Inflammatory macrophage treated with lipopolysaccharide for 4 hours (primary cell): ENCODE measurements at places on chromosomes 7 and 10.

DNA sequence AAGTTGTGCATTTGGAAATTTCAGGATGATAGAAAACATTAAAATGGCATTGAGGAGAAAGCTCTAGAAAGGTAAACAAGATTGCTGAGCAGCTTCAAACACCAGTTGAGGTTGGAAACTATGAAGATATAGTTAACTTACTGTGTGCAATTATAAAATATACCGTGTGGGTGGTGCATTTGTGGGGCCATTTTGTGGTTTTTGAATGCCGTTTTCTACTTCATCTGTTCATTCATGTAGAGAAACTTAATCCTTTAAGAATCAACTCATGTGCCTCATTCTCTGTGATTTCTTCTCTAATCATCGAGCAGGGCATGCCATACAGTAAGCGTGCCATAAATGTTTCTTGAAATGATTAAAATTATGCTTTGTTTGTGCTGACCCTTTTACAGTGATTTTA is 232.8 kb upstream of the TEX47 start:
- no peak for DNase-seq

DNA sequence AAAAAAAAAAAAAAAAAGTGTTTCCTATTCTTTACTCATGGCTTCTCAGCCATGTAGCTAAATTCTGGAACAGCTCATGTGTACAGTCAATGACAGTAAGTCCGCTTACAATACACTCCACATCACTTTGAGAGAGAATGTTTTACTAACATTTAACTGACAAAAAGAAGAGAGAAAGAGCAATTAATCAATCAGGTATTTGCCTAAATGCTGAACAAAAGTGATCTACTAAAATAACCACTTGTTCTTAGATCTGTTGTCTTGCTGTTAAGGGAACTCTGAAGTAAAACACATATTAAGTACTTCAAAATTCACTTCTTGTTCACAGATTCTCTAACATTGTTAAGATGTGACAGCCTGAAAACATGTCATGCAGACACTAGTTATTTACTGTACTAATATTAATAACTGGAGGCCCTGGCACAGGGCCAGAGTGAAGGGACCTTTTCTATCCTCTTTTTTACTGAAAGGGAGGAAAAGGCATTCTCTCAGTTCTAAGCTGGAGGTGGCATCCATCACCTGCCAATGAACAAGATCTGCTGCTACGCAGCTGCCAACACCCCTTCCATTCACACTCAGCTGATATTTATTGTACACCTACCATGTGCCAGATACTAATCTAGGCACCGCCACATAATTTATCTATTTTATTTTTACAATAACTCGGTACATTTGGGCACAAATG is 72.6 kb downstream of the AHR start:
- DNase-seq = no peak

DNA sequence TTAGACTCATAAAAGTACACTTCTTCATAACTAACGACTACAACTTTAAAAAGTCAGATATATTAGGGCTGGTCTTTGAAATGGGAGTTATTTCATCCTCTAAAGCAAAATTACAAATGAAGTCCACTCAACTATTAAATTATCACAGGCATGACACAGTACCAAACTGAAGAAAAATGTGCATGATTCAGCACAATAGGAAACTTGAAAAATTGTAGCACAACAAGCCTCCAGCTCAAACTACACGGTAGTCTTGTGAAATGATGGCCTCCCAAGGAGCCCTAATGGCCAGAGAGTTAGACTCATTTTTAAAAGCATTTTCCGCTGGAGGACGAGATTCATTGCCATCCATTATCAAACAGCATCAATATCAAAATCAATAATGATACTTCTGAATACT is 76.4 kb downstream of the MAGI2 start:
- no peak for DNase-seq

- DNase-seq = no peak
These were observed 297.6 kb downstream of the GPAM start for GRCh38 chr10:111885919-111886318.

DNA sequence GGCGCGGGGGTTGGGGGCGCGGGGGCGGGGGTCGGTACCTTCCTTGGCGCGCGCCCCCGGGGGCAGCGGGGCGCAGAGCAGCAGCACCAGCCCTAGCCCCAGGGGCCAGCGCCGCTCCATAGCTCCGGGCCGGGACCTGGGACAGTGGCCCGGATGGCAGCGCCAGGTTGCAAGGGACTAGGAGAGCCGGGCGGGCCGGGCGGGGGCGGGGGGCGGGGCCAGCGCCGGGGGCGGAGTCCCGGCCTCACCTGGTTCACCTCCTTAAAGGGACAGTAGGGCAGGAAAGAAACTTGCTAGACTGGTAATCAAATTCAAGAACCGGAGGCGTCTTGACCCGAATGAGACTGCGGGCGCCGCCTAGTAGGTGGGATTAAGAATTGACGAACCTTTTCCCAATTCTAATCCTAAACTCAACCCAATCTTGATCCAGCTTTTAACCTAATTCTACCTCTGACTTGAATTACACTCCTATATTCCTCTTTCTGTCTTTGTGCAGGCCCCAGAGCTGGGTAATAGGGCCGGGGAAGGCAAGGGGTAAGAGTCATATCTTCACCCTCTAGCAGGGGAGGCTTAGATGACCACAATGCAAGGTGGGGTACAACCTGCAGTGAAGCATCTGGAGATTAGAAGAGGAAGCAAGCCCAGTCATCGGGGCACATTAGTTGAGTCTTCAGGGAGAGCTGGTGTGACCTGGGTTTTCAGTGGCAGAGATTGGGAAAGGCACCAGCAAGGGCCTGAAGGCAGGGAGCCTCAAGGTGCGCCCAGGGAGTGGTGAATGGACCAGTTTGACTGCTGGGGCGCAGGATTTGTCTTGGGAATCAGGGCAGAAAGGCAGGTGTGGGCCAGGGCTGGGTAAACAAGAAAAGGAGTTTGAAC is at the start of gene EPHA1:
Gene EPHA1, minus strand, starts transcription at position 171 of the 876 bp plus-strand sequence. Its CDS starts 51 bp downstream, at position 120.
- no peak for DNase-seq

GRCh38 chr7:106775552-106775936 is 89.5 kb upstream of the PIK3CG start:
- DNase-seq = peak; percentile 76

DNA sequence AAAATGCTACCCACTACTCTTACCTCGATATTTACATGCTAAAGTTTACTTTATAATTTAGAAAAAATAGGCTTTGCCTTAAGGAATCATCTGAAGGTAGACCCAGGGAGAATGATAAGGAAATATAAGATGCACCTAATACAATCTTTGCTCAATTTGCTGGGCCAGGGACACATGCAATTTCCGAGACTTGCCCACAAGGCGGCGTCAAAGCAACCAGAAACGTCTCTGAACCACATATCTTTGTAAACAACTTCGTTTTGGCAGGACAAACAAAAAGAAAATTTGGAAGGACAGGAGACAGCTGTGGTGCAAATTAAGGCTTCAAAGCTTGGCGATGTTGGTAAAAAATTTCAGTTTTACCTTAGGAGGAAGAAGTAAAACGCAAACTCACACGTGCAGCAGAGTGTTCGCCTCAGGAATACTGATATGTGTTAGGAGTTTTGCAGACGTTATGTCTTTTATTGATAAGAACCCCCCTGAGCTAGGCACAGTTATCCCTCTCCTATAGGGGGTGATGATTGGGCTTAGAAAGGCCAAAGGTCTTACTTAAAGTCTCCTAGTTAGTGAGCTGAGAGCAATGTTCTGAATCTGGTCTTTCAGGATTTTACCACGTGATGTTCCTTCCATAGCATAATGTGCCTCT is 134.3 kb downstream of the PRKCQ start:
- DNase-seq = peak; percentile 47

- peak; percentile 61 for DNase-seq
These were observed 8.2 kb upstream of the SVIL start for GRCh38 chr10:29642990-29643389.

GRCh38 chr7:126394406-126394805 is 858.3 kb downstream of the GRM8 start:
- DNase-seq = no peak

GRCh38 chr7:12596225-12596790 is 25.8 kb downstream of the SCIN start:
- DNase-seq = no peak

DNA sequence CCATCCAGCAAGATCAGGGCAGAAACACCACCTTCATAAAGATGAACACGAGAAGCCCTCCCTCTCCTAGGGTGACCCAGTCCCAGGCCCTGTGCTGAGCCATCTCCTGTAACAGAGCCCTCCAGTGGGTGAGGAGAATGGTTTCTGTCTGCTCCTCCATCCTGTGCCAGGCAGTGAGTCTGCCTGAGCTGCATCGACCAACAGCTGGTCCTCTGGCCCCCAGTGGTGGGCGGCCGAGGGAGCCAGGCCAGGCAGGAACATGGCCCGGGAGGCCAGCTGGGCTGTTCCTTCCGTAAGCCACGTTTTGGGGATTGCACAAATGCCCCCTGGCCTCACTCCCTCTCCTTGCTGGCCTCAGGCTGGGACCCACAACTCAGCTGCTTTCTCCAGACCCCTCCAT is 73.5 kb downstream of the GRB10 start:
- DNase-seq = no peak

DNA sequence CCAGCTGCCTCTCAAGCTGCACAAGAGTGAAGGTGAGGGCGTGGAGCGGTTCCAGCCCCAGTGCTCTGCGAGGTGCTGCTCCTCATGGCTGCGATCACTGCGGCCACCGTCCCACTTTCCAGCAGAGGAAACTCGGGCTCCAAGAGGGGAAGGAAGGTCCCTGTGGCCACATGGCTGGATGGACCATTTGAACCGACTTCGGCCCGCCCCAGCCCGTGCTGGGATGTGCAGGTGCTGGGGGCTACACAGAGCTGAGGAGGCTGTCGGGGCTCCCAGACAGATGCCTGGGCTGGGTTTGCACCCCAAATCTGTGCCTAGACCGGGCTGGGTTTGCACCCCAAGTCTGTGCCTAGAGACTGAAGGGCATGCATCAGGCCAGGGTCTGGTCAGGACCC is 186.6 kb downstream of the DNAJB6 start:
- DNase-seq = no peak

DNA sequence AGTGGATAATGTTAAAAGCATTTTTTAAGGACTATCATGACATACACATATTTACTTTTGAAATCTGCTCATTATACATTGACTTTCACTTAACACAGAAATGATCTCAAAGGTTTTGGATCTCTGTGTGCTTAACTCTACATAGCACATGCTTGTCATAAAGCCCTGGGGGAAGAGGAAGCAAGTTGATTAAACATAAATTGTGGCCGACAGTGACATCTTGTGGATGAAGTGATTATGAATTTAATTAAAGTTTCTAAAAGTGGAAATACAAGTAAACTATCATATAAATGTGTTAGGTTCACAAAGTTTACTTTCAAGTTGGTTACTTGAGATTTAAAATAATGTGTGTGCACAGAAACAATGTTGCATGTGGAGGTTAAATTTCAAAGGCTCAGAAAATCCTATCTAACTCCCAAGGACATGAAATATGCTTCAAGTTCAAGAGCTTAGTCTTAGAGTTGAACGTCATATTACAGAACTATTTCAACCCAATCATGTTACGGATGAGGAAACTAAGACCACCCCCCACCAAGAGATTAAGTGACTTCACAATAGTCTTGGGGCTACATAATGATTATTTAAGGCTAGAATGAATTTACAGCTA is 1247.8 kb downstream of the GATA3 start:
- DNase-seq = peak; percentile 67
